Activated CD8-positive, alpha-beta memory T cell treated with anti-CD3 and anti-CD28 coated beads for 1 hour (primary cell): ENCODE measurements at places on chromosomes 6 and 20.

DNA sequence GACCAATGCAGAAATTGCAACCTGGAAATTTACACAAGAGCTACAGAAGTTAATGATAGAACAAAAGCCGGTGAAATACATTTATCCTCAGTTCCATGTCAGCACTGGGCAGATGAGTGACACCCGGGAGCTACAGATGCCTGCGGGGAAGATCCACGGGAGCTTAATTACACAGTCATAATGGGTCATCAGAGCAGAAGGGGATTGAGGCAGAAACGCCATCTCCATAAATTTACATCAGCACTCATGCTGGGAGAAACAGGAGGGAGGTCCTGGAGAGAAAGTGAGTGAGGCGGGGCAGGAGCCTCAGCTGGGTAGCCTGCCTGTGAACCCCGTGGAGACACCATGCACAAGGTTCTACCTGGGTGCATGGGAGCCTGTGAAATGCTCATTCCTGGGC, 37.6 kb upstream of the CST7 start:
- DNase-seq: no peak

GRCh38 chr6:159430323-159430722, 261.1 kb downstream of the FNDC1 start:
- no peak for DNase-seq

GRCh38 chr20:8720089-8720488, 348.8 kb upstream of the PLCB4 start:
- DNase-seq: no peak

DNA sequence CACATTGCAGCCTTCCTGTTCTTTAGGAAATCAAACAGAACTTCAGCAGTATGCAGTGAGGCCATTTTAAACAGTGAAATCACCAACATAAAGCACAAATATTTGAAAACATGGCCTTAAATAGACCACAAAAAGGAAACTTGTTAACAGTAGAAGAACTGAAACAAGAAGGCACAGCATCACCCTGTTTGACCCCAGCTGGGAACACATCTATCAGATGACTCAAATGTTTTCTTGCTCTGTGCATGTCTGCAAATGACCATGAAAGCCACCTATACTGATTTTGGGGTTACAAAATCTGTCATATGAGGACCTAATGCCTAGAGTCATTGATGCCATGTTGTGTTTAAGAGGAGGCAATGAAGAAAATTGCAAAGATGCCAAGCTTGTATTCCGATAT, 123.8 kb upstream of the ADGRF1 start:
- DNase-seq: no peak

GRCh38 chr20:51481341-51481914, 61.1 kb downstream of the NFATC2 start:
- no peak for DNase-seq

DNA sequence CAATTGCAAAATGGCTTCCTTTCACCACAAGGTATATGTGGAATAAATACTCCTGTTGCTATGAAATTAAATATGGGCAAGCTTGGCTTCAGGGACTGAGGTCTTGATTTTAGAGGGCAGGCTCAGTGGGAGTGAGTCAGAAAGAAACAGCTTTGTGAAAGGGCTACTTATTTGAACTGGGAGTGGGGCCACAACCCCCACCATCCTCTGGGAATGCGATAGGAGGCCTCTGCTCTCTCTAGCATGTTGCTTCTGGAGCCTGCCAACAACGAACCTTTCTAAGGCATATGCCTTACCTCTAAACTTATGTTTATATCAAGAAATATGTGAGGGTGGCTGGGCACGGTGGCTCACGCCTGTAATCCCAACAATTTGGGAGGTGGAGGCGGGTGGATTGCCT, 149.7 kb downstream of the LRRC1 start:
- DNase-seq: no peak
